ENCODE measurements at places on chromosomes 12 and 14. TPM values are rescaled to one million over a fixed set of nuclear protein-coding genes. Genes with fewer than 3 reads are reported as not detected.

The RHOF gene
- total RNA-seq = 1.6 TPM

The TDRD9 gene
- 2.2 TPM for total RNA-seq

The ARHGAP9 gene
- 30.6 TPM for total RNA-seq

The CCDC196 gene
- not detected for total RNA-seq

The POTEG gene
- not detected for total RNA-seq

The CD4 gene
- total RNA-seq = not detected

The EIF2S3B gene
- 0.34 TPM for total RNA-seq

The LGR5 gene
- not detected for total RNA-seq

The AREL1 gene
- total RNA-seq = 23.2 TPM

The AQP6 gene
- not detected for total RNA-seq

The ORMDL2 gene
- total RNA-seq = 15.4 TPM

The RPS6KA5 gene
- total RNA-seq = 1.9 TPM

The RARG gene
- total RNA-seq = 13.6 TPM

GRCh38 chr12:93777254-93777653 is 100.1 kb downstream of the CRADD start:
- DNase-seq = no peak

DNA sequence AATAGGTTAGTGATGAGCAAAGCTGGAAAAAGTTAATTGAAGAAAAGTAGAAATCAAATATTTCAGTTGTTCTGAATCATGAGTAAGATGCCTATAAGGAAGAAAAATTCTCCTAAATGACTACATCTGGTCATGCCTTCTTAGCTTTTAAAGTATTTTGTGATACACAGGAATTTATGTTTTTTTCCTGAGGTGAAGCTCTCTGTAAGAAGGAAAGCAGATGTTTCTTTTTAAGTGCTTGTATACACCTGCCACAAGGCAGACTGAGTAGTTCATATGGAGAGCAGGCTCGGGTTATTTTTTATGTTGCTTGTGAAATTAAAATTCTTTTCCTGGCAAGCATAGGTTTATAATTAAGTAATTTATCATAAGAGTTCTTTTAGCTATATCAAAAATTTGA is 275.2 kb downstream of the RAD51B start:
- no peak for DNase-seq

GRCh38 chr14:72888192-72888591 is 5.7 kb downstream of the DPF3 start:
- DNase-seq = no peak

- no peak for DNase-seq
These were observed 11.3 kb upstream of the SMCO3 start for GRCh38 chr12:14825256-14825655.

- no peak for DNase-seq
These were observed 93.9 kb downstream of the PLEKHG7 start for GRCh38 chr12:92796650-92797049.

DNA sequence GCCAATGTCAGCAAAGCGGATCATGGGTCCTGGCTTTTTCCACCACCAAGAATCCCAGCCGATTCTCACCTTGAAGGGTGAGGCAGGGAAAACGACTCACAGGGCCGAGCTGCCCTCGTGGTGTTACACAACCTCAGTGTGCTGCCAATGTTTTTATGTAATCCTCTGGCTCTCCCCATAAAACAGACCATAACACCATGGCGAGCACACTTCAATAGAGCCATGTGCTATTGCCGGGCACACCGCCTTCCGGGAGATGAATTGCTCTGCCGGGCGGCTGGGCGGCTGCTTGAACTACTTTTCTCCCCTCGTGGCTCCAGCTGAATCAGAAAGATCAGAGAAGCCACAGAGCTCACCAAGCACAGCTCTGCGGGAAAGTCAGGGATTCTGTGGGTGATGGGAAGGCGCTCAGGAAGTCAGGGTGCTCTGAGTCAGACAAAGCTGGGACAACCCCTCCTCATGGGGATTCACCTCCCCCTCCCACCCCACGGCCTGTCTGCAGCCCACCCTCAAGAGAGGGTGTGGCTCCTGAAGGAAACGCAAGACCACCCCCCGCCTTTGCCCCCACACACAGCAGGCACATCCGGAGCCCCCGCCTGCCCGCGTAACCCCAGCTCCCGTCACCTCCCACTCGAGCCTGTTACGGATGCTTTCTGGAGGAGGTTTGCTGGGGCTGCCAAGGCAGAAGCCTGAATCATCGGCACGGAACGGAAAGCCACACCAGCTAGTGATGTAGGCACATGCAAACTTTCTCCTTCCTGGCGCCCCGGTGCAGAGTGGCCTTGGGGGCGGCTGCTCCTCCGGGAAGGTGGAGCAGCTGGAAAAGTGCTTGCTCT is 1.8 kb downstream of the GALNT9 start:
- no peak for DNase-seq

GRCh38 chr14:72270147-72270727 is 338.0 kb downstream of the RGS6 start:
- no peak for DNase-seq

DNA sequence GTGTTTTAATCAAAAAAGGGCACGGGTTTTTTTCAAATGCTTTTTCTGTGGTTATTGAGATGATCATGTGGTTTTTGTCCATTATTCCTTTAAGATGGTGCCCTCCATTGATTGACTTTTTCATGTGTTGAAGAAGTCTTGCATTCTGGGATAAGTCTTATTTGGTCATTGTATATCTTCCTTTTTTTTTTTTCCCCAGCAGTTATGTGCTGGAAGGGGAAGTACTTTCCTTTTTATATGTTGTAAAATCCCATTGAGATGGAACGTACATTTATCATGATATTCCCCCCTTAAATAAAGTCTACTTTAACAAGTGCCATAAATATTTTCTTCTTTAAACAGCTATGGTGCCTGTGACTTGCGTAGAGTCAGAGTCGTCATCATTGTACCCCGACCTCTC is 24.8 kb upstream of the MUCL1 start:
- DNase-seq = no peak

DNA sequence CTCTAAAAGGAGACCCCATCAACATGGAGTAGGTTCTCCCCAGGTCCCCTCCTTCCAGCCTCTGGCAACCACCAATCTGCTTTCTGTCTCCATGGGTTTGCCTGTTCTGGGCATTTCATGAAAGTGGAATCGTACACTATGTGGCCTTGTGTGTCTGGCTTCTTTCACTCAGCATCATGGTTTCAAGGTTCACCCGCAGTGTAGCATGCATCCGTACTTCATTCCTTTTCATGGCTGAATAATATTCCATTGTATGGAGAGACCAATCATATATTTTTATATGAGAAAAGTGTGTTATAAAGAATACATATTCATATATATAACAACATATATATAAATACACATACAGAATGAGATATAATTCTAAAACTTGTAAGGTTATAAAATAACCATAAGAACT is 19.8 kb downstream of the NCOR2 start:
- no peak for DNase-seq

- DNase-seq = no peak
These were observed 175.8 kb upstream of the GRIN2B start for GRCh38 chr12:14157088-14157747.

GRCh38 chr12:117699118-117699517 is 269.7 kb downstream of the KSR2 start:
- no peak for DNase-seq

GRCh38 chr14:64194404-64194803 is 99.8 kb downstream of the ESR2 start:
- DNase-seq = no peak

GRCh38 chr12:62679608-62680007 is 213.0 kb downstream of the MON2 start:
- DNase-seq = no peak

DNA sequence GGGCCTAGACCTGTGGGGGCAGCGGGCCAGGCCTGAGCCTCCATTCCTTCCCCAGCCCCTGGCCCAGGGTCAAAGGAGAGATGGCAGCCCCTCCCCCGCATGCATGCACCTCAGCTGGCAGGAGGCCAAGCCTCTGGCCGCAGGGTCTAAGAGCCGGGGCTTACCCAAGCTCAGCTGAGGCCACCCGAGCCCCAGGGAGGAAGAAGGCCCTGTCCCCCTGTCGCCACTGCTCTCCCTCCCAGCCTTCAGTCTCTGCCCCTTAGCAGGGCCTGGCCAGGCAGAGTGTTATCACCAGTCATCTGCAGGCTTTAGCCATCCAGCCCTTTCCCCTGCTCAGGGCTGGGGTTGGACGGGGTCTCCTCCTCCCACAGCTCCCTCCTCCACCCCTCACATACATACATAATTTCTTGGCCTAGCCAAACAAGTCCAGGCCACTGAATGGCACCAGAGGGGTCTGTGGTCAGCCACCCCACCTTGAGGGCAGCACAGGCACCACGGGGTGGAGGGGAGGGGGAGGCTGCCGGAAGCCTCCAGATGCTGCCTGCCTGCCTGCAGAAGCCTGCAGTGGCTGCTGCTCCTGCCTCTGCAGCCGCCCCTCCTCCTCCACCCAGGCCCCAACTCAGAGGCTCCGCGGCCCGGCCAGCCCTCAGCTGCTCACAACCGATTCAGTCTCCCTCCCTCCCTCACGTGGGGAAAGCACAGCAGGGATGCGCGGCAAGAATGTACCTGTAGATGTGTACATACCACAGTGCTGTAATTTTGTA is 22.8 kb downstream of the RAB35 start:
- no peak for DNase-seq

- DNase-seq = no peak
These were observed 23.0 kb downstream of the TRIM9 start for GRCh38 chr14:51071857-51072256.

- no peak for DNase-seq
These were observed 720.7 kb upstream of the LMO3 start for GRCh38 chr12:17326649-17327048.
